ENCODE measurements at places on chromosomes 3 and 15.
A peak's percentile ranks its signal among the peaks of the same experiment; 100 is the strongest.

DNA sequence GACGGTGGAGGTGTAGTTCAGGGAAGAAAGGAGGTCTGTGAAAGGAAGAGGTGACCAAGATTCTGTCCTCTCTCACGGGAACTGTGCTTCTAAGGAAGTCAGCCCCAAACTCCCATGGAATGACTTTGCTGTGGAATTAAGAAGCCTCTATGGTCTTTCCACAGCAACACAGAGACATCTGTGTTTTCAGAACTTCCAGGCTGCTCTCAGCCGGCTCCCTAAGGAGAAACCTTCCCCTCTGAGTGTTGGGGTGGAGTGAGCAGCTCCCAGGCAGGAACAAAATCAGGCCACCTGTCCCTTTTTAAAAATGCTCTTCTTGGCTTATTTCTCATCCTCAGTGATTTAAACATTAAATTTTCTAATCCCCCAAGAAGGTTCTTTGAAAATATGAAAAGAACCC lies 53.3 kb upstream of the SNRK start:
- DNase-seq, result no peak

- DNase-seq, result no peak
Measured at GRCh38 chr3:162034368-162034767, 537.8 kb downstream of the OTOL1 start.

GRCh38 chr15:93460717-93461116 lies 371.7 kb upstream of the RGMA start:
- no peak for DNase-seq

DNA sequence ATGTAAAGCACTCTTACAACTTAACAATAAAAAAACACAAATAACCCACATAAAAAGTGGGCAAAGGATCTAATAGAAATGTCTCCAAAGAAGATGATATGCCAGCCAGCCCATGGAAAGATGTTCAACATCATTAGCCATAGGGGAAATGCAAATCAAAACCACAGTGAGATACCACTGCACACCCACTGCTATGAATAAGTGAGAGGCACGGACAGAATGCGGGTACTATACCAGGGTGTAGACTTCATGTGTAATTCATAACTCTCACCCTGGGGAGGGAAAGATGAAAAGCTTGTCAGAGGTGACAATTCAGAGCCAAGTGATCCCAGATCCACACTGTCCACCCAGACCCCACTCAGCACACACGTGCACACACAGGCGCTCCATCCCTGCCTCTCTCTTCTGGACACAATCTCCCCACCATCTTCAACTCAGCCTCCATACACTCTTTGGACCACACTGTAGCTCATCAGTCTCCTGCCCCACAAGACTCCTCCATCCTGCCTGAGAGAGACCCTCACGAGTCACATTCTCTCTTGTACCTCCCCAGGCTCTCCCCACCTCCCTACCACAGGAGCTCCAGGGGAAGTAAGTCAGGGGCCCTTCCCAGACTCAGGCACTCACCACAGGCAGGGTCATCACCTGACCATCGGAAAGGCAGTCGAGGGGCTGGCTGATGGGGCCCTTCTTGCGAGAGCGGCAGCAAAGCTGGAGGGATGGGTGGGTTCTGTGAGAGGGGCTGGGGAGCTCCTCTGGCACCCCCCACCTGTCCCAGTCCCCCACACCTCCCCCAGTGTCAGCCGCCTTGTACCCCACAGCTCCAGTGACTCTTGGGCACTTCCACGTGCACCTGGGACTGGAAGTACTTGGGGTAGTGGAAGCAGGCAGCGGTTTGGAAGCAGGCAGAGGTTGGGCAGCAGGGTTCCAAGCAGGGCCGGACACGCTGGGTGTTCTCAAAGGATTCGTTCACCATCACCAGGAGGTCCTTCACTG lies 21.3 kb downstream of the PLA2G4E start:
- DNase-seq, result no peak

GRCh38 chr15:90680371-90680935 lies 36.7 kb upstream of the BLM start:
- no peak for DNase-seq

- no peak for DNase-seq
Measured at GRCh38 chr3:37145611-37146010, 28.8 kb downstream of the LRRFIP2 start.

DNA sequence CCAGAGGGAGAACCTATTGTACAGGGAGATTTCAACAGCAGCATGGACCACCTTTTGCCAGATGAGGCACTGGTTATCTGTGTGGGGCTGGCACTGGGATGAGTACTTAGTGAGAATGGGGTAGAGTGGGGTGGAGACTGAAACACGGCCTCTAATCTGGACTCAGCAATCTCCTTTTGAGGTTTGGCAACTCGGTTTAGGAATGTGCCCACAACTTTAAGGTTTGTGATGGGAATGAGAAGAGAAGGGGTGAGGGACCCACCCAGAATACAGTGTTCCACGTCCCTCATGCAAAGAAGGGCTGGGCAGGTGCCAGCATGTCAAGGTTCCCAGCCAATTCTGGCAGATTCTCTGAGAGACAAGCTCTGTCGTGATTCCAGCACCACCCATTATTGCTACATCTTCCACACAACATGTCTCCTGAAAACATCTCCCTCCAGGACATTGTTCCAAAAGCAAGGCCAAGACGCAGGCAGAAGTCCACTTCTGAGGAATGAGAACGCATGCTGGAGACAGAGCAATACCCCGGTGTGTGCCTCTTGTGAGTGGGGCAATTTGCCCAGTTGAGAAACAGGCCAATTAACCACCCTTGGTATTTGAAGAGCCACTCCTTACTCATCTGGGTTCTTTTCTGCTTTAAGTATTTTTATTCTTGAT lies 37.5 kb upstream of the CCR4 start:
- no peak for DNase-seq

- DNase-seq, result no peak
Measured at GRCh38 chr3:46056686-46057085, 29.4 kb upstream of the XCR1 start.

- no peak for DNase-seq
Measured at GRCh38 chr3:158005391-158006100, 100.7 kb downstream of the SHOX2 start.

- no peak for DNase-seq
Measured at GRCh38 chr15:64161688-64162477, 939 bp downstream of the PPIB start.

- DNase-seq, result no peak
Measured at GRCh38 chr3:102158080-102158740, 276.6 kb upstream of the ZPLD1 start.

GRCh38 chr3:13016083-13016720 lies 57.0 kb downstream of the IQSEC1 start:
- DNase-seq, result no peak

DNA sequence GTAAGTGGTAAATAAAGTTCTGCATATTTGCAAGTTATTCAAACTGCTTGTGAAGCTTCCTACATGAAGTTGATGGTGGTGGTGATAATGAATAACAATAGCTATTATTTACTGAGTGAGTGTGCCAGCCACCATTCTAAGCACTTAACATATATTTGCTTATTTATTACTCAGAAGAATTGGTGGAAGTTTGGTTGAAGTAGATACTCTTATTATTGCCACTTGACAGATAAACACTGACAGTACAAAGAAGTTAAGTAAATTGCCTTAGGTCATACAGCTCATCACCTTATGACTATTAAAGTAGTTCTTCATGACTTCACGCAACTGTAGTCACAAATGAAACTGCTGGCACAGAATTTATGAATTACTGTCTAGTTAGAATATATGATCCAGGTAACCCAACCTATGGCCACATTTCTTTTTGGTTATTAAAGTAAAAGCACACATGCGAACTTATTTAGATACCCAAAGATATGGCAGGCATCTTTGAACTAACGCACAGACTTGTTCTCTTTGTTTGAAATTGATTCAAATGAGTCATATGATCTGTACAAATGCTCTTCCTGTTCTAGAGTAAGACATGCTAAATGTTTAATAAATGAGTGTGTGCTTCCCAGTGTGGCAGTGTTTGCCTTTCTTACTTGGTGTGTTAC lies 99.8 kb upstream of the NR2F2 start:
- DNase-seq, result no peak

DNA sequence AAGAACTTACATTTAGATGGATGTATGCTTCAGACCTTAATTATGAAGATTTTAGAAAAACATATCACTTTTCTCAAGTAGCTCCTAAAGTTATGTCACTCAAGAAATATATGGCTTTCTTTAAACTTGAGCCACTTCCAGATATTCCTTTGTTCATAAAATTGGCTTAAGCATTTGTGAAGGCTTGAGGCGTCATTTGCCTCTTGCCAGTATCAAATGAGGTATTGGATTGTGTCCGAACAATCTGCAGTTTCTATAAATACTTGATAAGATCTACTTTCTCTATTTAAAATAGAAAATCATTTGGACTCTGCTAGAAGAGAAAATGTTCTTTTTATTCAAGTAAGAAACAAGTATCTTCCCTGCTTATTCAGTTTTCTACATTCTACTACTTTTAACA lies 102.6 kb downstream of the RSL24D1 start:
- no peak for DNase-seq

- DNase-seq, result no peak
Measured at GRCh38 chr15:87645723-87646122, 610.8 kb downstream of the NTRK3 start.

- DNase-seq, result no peak
Measured at GRCh38 chr3:31908391-31909097, 72.5 kb downstream of the OSBPL10 start.

- no peak for DNase-seq
Measured at GRCh38 chr15:91480426-91480825, 373.1 kb upstream of the SLCO3A1 start.

DNA sequence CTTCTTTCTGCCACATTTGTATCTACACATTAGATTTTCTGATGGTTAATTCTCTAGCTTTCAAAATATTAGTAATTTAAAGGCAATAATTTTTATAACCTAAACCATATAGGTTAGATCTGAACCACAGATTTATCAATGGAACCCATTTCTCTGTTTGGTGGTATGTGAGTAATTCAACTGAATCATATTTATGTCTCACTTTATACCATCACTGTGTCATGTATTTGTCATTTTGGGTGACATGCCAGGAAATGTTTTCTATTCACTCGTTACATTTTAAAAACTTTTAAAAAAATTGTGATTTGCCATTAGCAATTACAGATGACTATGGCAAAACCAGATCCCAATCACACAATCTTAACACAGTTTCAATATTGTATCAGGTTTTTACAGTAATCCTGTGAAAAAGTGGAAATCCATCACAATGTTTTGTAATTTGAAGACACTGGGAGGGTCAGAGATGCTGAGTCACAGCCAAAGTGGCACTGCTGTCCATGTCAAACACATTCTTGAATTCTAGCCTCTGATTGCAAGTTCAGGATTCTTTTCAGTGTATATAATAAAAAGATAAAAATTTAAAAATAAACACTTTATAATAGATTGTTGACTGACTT lies 356.0 kb upstream of the RBMS3 start:
- no peak for DNase-seq

- no peak for DNase-seq
Measured at GRCh38 chr3:188881954-188882641, 289.7 kb upstream of the TPRG1 start.

DNA sequence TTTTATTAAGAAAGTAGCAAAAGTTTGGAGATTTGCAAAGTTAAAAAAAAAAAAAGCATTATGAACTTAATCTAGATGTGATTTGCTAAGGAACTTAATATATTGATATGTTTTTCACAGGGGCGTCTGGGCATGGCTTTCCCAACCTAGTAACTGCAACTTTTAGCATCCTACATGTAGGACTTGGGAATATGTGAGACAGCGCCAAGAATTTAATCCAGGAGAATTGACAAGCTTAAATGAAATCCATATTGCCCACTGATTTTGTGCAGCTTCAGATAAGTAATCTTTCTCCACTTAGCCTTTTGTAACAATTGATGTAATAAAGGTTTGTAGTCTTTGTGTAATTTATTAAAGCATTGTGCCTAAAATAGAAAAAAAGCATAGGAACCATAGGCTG lies 982 bp upstream of the GABPB1 start:
- no peak for DNase-seq

GRCh38 chr15:77528968-77529319 lies 103.8 kb downstream of the LINGO1 start:
- no peak for DNase-seq

DNA sequence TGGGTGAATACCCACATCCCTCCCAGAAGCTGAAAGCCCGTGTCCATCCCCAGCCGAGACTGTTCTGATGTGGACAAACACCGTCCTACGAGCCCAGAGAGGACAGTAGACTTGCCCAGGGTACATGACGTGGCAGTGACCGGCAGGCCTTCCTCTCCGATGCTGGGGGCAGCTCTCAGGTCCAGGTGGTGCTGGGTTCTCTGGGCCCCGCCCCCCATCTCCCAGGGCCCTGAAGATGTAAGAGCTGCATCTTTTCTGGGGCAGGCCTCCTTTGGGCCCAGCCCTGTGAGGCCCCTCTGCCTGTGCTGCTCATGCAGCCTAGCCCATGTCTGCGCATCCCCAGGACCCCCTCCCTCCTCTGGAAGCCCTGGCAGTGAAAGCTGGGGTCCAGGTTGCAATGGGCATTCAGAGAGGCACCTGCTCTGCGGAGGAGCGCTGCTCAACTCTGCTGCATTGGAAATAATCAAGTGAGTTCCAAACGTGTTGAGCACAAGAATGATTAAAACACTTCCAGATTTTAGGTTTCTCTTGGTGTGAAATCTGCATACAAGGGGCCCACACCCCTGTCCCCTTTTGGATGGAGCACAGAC lies 71.9 kb downstream of the FBLN2 start:
- DNase-seq, result no peak

GRCh38 chr15:67082007-67082536 lies 16.7 kb downstream of the SMAD3 start:
- no peak for DNase-seq

GRCh38 chr3:140006331-140006730 lies 71.3 kb downstream of the CLSTN2 start:
- peak; percentile 24 for DNase-seq

- peak; percentile 25 for DNase-seq
Measured at GRCh38 chr15:59372352-59373211, at the start of gene MYO1E. Gene MYO1E (minus strand): TSS chr15:59372871. CDS start chr15:59372500, 371 bp downstream.

- DNase-seq, result no peak
Measured at GRCh38 chr15:99117111-99117510, 12.2 kb downstream of the SYNM start.

DNA sequence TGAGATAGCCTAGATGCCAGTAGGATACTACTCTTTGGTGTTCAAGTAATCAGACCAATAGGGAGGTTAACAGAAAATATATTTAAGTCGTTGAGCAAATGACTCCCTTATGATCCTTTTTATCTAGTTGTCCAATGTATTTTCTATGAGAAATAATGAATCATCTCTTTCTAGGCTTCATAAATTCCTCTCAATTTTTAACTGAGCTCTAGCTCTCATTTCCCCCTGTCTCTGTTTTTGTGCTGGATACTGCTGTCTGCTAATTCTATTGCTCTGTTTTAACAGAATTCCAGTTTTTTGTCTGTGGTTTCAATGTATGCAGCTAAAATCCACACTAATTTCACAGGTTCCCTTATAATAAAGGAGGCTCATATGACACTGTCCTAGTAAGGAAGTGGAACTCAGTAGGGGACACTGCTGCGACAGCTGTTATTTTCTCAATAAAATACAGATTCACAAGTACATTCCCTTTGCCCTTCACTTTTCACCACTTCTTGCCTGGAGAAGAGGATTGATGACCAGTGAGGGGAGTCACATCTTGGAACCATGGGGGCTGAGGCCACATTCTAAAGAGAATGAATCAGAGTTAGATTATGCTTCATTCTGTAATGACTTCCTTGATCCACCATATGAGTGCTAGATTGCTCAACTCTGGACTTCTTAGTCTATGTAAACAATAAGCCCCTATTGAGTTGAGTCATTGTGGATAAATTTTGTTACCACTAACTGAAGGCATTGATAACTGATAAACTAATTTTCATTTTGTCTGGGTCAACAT lies 558.7 kb upstream of the KCNMB2 start:
- DNase-seq, result no peak
